SK-N-DZ (cell line): ENCODE measurements at places on chromosomes 11 and 22.

DNA sequence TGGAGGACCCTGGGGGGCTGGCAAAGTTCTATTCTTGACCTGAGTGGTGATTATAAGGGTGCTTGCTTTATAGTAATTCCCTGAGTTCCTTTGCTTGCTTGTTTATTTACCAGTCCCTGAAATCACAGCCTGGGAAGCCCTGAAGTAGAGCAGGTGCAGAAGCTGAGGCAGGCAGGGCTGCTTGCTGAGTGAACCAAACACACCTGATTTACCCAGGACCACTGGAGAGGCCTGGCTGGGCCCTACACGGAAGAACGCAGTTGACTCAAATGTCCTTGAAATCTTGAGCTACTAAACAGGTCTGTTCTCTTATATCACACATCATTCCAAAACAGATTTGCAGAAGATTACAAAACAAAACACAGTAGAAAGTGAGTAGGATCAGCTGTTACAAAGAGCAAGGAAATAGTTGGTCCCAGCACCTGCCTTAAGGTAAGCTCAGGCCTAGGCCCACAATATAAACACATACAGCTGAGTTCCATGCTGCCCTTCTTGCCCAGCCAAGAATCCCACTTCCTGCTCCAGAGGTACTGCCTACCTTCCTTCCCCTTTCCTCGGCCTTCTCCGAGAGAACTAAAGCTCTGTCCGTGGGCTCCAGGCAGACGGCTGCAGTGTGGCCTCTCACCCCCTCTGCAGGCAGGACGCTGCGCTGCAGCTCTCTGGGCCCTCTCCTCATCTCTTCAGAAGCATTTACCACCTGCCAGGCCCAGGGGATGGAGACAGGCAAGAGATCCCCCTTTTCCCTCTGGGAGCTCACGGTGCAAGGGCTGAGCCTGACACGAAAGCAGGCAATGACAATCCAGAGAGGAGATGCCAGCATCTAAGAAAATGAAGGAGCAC, 46.1 kb upstream of the SCUBE2 start:
- peak; percentile 66 for DNase-seq

DNA sequence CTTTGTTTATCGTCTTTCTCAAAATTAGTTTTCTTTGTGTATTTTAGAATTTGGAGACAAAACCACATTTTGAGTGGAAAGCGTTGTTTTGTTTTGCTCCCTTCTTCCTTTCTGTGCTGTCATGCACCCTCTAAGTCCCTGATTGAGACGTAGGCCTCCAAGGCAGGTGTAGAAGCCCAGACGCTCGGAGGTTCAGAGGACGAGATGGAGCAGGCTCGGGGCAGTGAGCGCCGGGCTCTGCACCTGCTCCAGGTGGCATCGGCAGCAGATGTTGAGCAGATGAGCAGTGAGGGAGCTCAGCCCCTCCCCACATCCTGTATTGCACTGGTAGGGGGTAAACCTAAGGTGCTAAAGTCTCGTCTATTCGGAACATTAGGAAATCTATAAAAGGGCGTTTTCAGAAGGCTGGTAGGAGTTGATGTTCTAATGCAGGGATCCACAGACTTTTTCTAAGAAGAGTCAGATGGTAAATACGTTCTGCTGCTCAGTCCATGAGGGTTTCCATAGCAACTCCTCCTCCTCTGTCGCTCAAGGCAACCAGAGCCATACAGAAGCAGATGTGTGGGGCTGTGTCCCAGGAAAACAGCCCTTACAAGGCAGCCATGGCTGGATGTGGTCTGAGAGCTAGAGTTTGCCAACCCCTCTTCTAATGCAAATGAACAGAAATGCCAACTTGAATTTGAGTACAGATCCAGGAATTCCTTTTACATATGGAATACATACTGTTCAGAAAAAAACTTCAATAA, 724.2 kb downstream of the BRD1 start:
- peak; percentile 75 for DNase-seq

DNA sequence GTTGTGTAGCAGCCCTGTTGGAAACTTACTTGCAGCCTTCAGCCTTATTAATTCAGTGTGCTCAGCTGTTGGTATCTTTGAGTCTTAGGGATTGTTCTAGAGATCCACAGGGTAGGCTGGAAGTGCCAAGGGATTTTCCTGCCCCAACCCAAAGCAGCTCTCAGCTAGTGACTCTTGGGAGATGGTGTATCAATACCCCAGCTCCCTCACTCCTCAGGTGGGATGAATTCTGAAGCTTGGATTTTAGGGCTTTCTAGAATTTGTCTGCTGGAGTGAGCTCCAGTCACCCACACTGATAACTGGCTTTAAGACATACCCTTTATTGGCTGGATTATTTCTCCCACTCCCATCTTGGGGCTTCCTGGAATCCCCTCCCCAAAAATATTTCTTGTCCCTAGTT, 493.0 kb downstream of the MN1 start:
- no peak for DNase-seq

DNA sequence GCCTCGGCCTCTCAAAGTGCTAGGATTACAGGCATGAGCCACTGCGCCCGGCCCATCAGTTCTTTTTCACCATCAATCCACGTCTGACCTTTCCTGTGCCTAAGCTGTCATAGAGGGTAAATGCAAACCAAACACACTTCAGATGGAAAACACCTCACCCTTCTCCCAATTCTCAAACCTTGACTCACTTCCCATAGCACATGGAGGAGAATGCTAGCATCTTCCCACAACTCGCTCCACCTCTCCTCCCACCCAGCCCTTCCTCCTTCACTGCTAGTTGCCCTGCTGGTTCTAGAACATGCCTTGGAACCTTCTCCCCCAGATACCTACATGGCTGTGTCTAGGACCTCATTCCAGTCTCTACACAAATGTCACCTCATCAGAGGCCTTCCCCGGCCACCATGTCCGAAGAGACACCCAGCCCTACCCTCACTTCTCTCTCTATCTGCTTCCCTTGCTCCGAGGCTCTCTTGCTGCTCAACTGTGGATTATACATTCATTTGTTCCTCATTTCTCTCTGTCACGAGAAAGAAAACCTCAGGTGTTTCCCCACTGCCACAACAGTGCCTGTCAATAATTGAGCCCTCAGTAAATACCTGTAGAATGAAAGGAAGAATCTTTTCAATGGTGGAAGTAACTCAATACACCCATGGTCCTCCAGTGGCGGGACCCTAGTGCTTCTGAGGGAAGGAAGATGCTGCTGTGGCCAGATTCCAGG, 21.3 kb upstream of the NCF4 start:
- no peak for DNase-seq

DNA sequence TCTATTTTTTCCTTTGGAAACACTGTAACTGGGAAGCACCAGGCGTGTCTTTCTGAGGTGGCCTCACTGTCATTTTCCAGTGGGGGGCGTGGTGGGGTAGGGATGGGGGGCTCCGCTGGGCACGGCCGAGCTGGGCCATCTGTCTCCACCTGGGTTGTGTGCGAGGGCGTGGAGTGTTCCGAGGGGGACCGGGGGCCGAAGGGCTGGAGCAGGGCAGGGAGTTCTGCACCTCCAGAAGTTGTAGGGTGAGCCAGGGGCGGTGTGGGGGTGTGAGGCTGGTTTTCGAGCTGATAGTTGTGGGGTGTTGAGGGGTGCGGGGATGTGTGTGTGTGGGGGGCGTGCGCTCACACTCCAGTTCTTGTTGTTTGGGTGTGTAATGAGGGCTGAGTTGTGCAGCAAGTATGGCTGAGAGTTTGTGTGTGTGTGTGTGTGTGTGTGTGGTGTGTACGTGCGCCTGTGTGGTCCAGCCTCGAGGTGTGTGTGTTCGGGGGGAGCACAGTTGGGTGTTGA, 10.8 kb downstream of the YPEL4 start:
- DNase-seq, result no peak

DNA sequence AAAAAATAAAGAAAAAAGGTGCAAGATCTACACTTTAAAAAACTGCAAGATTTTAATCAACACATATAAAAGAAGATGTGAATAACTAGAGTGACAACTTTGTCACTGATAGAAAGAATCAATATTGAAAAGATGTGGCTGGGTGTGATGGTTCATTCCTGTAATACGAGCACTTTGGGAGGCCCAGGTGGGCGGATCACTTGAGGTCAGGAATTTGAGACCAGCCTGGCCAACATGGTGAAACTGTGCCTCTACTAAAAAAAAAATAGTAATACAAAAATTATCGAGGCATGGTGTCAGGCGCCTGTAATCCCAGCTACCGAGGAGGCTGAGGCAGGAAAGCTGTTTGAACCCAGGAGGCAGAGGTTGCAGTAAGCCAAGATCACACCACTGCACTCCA, 21.0 kb upstream of the FBLN1 start:
- no peak for DNase-seq

DNA sequence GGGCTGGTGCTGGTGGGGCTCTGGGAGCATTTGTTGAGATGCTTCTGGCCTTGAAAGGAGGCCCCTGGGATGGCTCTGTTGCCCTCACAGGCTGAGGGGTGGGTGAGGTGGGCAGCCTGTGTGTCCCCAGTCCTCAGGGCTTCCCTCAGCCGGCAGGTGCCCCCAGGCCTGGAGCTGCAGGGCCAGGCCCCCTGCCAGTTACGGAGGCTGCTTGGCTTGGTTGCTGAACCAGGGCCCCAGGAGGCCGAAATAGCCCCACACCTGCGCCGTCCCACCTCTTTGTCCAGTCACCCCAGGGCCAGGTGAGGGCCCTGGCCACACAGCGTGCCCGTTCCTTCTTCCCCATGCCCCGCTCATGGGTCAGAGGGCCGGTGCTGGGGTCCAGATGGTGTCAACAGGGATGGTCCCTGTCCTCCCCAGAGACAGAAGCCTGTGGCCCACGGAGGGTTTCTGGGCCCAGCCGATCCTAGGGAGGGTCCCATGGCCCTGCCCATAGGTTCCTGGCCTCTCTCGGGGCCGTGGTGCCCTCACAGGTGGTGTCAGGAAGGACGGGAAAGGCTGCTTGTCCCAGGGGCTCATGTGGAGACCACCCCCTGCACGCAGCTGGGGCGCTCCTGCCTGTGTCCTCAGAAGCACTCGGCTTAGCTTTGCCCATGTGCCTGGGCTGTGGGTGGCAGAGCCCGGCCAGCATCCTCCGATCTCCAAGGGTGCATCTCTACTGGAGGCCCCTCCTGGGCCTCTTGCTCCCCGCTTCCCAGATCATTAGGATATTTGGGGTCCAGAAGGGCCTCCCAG, 9.2 kb upstream of the TSSC4 start:
- no peak for DNase-seq

- no peak for DNase-seq
These were observed 126.3 kb upstream of the ANO1 start for GRCh38 chr11:69951821-69952220.
